Mesenteric fat pad (tissue), 1 donor: ENCODE measurements at places on chromosomes 7 and 10. TPM values are rescaled to one million over a fixed set of nuclear protein-coding genes. Genes with fewer than 3 reads are reported as not detected.

DNA sequence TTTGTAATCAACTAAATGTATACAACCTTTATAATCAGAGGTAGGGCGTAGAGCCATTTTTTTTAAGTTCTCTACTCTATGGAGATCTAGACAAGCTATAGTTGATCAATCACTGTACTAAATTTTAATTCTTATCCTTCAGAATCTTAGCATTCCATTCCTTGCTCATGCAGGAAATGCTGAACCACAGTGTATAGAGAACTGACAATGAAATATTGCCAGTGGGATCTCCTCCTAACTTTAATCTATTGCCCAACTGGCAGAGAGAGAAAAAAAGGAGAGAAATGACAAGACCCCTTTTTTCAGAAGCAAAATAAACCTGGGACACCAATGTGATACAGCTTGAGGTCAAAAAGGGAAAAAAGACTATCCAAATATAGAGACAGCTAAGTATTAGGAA, 26.4 kb upstream of the PPP3CB start:
- DNase-seq, result no peak

DNA sequence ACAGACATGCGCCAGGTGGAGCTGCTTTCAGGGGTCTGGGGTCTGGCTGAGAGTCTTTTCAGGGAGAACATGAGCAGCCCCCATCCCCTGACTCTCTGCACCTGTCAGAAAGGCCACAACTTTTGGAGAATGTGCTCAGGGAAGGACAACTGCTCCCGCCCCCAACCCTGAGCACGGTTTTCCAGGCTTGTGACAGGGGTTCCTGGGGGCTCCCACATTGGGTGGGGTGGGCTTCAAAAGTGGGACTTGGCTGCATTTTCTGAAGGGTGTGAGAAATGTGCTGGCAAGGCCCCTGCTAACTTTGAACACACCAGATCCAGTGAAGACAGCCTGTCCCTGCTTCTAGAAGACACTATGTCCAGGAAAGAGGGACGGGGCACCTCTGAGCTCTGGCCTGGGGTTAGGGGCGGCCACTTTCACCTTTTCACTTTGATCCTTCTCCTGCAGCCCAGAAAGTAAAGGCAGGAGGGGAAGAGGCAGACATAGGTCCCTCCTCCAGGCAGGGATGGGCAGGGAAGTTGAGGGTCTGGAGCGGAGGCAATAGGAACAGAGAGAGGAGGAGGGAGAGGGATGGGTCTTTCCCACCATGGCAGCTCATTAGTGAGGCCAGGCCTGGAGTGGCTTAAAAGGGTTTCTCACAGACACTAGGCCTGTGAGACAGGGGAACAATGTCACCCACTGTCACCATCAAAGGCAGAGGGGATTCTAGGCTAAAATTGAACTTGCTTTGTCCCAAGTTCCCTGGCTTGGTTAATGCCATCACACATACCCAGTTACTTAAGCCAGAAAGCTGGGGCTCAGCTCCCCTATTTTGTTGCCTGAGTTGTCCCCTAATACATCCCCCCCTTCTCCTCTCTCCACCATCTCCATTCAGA, 1.5 kb downstream of the KCP start:
- peak; percentile 73 for DNase-seq

The CYP26A1 gene
- not detected for total RNA-seq

- no peak for DNase-seq
These were observed 175.7 kb upstream of the SLC25A13 start for GRCh38 chr7:96497567-96497966.

DNA sequence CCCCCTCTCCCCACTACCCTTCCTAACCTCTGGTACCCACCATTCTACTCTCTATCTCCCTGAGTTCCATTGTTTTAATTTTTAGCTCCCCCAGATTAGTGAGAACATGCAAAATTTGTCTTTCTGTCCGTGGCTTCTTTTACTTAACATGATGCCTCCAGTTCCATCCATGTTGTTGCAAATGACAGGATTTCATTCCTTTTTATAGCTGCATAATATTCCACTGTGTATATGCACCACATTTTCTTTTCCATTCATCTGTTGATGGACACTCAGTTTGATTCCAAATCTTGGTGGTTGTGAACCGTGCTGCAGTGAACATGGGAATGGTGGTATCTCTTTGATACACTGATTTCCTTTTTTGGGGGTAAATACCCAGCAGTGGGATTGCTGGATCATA, 22.0 kb downstream of the DENND10 start:
- no peak for DNase-seq

DNA sequence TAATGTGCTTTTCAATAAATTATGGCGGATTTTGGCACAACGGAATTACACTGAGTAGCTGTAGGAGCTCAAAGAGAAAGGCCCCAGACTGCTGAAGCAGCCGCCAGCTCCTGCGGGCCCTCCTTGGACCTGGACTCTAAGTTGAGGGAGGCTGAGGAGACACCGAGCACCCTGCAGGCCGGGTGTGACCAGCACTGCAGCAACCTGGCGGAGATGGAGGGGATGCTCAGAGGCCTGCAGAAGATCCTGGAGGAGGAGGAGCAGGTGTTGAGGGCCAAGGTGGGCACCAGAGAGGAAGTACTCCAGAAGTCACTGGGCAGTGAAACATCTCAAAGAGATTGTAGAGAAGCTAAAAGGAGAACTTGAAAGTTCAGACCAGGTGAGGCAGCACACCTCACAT, 33.0 kb upstream of the POM121L12 start:
- DNase-seq, result no peak

DNA sequence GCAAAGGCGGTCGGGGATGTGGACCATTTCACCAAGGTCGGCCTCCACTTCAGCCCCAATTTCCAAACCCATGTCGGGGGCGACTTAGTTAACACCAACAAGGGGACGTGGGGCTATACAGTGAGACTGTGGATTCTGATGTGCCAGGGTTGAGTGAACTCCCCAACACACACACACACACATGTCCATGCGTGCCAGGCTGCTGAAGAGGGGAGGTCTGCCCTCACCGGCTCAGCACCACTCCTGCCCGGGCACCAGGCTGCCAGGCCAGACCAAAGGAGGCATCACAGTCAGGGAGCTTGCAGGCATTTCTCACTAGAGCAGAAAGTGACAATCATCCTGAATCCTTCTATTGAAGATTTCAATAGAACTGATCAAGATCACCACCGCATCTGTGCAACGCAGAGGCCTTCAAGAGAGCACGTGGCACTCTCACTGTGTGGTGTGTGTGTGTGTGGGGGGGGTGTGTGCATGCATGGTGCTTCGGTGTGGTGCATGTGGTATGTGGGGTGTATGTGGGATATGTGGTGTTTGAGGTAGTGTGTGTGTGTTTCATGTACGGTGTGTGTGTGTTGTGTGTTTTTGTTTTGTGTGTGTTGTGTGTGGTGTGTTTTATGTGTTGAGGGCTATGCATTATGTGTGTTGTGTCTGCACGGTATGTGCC, 403.5 kb upstream of the RNF32 start:
- no peak for DNase-seq

GRCh38 chr10:32263300-32263699, 83.7 kb downstream of the EPC1 start:
- no peak for DNase-seq

DNA sequence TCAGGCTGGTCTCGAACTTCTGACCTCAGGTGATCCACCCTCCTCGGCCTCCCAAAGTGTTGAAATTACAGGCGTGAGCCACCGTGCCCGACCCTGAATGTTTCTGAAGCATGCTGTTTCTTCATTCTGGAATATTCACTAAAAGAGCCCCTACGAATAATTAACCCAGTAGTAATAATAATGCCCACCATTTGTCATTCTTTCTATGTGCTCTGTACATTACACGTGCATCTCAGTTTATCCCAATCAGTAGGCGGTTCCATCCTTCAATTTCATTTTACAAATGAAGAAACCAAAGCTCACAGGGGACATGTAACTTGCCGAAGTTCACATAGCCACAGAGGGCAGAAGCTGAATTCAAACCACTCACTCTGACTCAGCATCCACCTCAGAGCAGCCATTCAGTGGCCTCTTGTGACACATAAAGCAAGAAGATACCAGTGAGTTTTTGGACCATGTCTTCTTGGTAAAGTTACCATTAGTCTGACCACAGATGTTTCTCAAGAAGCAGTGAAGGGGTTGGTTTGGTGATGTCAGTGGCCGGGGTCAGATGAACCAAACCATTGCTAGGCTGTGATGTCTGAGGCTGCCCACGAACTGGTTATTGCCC, 71.9 kb upstream of the DUSP5 start:
- no peak for DNase-seq

The WEE2 gene
- not detected for total RNA-seq

The TFR2 gene
- 0.29 TPM for total RNA-seq

The RAB19 gene
- total RNA-seq, result not detected

GRCh38 chr10:11232222-11232961, 214.7 kb downstream of the CELF2 start:
- no peak for DNase-seq

The CTAGE8 gene
- total RNA-seq, result 0.71 TPM

- no peak for DNase-seq
These were observed 49.7 kb upstream of the YAE1 start for GRCh38 chr7:39516498-39516897.

The VPS50 gene
- 14.7 TPM for total RNA-seq

The GHRHR gene
- not detected for total RNA-seq

DNA sequence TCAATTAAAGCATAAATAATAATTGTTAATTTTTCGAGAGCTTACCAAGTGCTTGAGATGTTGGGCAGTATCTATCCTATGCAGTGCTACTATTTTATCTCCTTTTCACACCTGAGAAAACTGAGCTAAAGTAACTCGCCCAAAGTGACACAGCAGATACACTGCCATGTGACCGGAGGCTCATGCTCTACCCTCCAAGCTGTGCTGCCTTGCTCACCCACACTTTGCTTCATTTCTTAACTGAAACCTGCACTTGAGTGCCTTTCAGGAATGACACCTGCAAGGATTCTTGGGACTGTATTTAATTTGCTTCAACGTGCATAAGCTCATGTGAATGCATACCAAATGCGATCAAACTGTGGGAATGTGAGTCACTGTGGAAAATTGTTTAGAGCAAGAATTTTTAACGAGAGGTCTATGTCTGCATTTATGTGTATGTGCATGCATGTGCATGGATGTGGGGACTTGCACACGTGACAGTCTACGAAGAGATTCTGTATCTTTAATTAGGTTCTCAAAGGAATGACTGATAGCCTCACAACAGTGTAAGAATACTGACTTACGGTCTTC, 119.2 kb downstream of the ADCYAP1R1 start:
- DNase-seq, result no peak
